IgD-negative memory B cell (primary cell): ENCODE measurements at places on chromosomes 12 and 14. TPM values are rescaled to one million over a fixed set of nuclear protein-coding genes. Genes with fewer than 3 reads are reported as not detected.

Gene EFCAB11
- 7.8 TPM for polyA plus RNA-seq

Gene CD163
- polyA plus RNA-seq: 0.24 TPM

Gene BHLHE41
- polyA plus RNA-seq: 19.0 TPM

Gene SELPLG
- polyA plus RNA-seq: 37.0 TPM

Gene MYF6
- polyA plus RNA-seq: not detected

Gene GAS2L3
- not detected for polyA plus RNA-seq

Gene PLEKHG7
- 12.0 TPM for polyA plus RNA-seq

Gene TAS2R8
- polyA plus RNA-seq: not detected

Gene PTGR2
- 2.0 TPM for polyA plus RNA-seq

Gene NANOG
- polyA plus RNA-seq: not detected

Gene LTBR
- not detected for polyA plus RNA-seq

Gene OSGEP
- polyA plus RNA-seq: 50.8 TPM

Gene RNASE3
- not detected for polyA plus RNA-seq
